ENCODE measurements at places on chromosomes 3 and 15. TPM values are rescaled to one million over a fixed set of nuclear protein-coding genes. Genes with fewer than 3 reads are reported as not detected.

GRCh38 chr3:172159962-172160538 is 120.7 kb downstream of the FNDC3B start:
- no peaks in the 10 kb centered on the region for H3K27me3 ChIP-seq
- no peak overlapping the region for H3K4me3 ChIP-seq
- no peak overlapping the region for H3K27ac ChIP-seq
- peaks cover 7% of the 10 kb centered on the region for H3K4me1 ChIP-seq

The MOBP gene
- not detected for total RNA-seq

The GOLGA6A gene
- not detected for total RNA-seq

DNA sequence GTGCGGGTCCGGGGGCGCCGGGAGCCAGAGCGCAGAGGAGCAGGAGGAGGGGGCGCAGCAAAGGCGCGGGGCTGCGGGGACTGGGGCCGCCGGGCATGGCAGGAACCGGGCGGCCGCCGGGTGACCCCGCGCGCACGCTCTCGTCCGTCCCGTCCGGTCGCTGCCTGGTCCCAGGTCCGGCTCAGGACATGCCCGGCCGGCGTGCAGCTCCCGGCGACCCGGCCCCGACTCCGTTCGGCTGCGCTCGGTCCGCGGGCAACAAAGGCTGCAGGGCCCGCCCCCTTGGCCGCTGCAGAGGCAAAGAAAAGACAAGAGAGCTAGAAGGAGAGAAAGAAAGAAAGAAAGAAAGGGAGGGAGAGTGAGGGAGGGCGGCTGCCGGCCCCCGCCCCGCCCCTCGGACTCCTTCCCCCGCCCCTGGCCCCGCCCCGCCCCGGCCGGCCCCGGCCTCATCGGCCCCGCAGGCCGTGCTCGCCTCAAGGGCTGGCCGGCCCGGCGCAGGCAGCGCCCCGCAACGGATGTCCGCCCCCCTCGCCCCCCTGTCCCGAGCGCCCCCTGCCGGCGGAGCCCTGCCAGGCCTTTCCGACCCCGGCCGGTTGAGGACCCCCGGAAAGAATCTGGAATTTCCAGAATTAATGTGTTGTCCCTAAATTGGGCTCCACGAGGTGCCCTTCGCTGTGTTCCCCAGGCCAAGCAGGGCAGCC is at the start of gene ADAMTS7:
Gene ADAMTS7 (minus strand): TSS at position 341 of the 701 bp plus-strand sequence. CDS start 244 bp downstream, at position 97.
- H3K36me3 ChIP-seq: peaks cover 3% of the 10 kb centered on the region
- H3K27ac ChIP-seq: no peak within 1 kb of the TSS
- H3K27me3 ChIP-seq: peaks cover 45% of the 10 kb centered on the region
- peak within 1 kb of the TSS; percentile 69 for H3K4me3 ChIP-seq
- DNase-seq: peak; percentile 59
- peaks cover 10% of the 10 kb centered on the region for H3K4me1 ChIP-seq

The CHRM5 gene
- total RNA-seq: not detected

The GALK2 gene
- total RNA-seq: 33.1 TPM

The FBXO45 gene
- 17.2 TPM for total RNA-seq

GRCh38 chr3:140630866-140631265 is 47.0 kb upstream of the TRIM42 start:
- H3K27me3 ChIP-seq: no peaks in the 10 kb centered on the region
- no peak overlapping the region for H3K27ac ChIP-seq
- H3K36me3 ChIP-seq: no peaks in the 10 kb centered on the region
- H3K4me1 ChIP-seq: no peaks in the 10 kb centered on the region
- no peak for DNase-seq

All from activated CD4-positive, alpha-beta memory T cell treated with anti-CD3 and anti-CD28 coated beads for 36 hours (primary cell).